ENCODE measurements at places on chromosomes 1 and 21. TPM values are rescaled to one million over a fixed set of nuclear protein-coding genes. Genes with fewer than 3 reads are reported as not detected.

DNA sequence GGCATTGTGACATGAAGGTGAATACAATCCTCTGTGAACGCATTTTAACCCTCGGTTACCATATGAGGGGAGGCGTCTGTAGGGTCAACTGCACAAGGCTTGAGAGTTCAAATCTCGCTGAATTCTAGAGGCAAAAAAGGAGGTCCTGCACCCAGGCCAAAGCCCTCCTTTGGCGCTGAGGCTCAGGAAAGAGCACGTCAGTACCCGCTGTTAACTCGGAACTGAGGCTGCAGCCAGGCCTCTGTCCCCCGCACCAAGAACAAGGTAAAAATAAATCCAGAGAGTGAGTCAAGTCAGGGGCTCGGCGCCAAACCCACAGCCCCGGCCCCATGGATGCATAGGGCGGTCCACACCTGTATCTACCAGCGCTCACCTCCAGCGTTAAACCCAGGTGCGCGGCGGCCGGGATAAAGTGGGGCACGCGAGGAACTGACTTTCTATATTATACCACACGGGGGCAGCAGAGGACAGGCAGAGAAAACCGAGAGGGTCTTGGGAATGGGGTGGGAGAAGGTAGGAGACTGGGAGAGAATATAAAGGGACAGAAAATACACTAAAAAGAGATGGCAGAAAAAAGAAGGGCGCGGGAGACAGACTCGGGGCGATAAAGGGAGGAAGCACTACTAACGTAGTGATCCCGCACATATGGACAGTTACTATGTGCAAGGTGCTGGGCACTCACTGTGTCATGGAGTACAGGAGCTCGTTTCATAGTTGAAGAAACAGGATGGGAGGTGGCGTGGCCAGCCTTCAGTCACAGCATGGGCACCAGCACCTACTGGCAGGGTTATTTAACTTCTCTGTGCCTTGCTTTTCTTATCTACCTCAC lies 54.9 kb downstream of the DMRTA2 start:
- no peak overlapping the region for H3K4me3 ChIP-seq
- H3K4me1 ChIP-seq, result no peaks in the 10 kb centered on the region
- peaks cover 61% of the 10 kb centered on the region for H3K27me3 ChIP-seq
- H3K27ac ChIP-seq, result no peak overlapping the region
- H3K36me3 ChIP-seq, result no peaks in the 10 kb centered on the region

DNA sequence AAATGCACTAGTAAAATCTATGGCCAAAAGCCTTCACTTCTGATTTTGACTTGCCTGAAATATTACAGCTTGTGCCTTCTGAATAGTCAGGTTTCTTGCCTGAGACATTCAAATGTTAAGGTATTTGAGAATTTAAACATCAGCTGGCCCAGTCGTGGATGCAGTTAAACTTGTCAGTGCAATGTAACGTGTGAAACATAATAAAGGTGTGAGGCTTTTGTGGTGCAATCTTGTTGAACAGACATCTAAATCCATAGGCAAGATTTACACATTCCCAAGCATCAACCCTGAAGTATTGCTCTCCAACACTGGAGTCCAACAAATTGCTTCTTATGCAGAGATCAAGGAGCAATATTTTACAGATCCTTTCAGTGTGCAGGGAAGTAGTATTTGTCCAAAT lies 4.4 kb downstream of the CCN1 start:
- peaks cover 56% of the 10 kb centered on the region for H3K4me1 ChIP-seq
- peak overlapping the region; percentile 1 for H3K4me3 ChIP-seq
- no peaks in the 10 kb centered on the region for H3K27me3 ChIP-seq
- DNase-seq, result no peak

GRCh38 chr1:7535934-7536878 lies 234.9 kb upstream of the VAMP3 start:
- no peak for DNase-seq
- no peaks in the 10 kb centered on the region for H3K27me3 ChIP-seq
- no peaks in the 10 kb centered on the region for H3K36me3 ChIP-seq
- peaks cover 38% of the 10 kb centered on the region for H3K4me1 ChIP-seq

DNA sequence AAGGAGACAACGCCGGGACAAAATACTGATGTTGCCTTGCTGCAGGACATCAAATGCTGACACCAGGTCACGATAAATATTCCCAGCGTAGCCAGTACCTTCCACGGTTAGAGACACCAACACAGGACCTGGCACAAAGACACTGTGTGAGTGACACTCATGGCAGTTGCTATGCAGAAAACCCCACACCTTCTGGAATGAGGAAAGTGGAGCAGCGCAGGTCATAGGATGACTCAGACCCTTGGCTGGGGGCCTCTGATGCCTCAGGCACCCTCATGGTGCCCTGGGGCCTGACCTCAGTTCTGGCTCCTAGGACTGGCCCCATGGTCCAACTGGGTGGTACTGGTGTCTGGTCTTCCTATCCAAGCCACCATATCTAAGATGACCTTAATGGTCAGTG lies 7.0 kb downstream of the DCST2 start:
- no peak for DNase-seq
- H3K27ac ChIP-seq, result no peak overlapping the region
- peaks cover 4% of the 10 kb centered on the region for H3K4me1 ChIP-seq
- H3K27me3 ChIP-seq, result no peaks in the 10 kb centered on the region
- no peaks in the 10 kb centered on the region for H3K36me3 ChIP-seq

GRCh38 chr1:30008998-30009657 lies 714.3 kb downstream of the MATN1 start:
- no peak for DNase-seq
- H3K27ac ChIP-seq, result no peak overlapping the region
- no peaks in the 10 kb centered on the region for H3K36me3 ChIP-seq

DNA sequence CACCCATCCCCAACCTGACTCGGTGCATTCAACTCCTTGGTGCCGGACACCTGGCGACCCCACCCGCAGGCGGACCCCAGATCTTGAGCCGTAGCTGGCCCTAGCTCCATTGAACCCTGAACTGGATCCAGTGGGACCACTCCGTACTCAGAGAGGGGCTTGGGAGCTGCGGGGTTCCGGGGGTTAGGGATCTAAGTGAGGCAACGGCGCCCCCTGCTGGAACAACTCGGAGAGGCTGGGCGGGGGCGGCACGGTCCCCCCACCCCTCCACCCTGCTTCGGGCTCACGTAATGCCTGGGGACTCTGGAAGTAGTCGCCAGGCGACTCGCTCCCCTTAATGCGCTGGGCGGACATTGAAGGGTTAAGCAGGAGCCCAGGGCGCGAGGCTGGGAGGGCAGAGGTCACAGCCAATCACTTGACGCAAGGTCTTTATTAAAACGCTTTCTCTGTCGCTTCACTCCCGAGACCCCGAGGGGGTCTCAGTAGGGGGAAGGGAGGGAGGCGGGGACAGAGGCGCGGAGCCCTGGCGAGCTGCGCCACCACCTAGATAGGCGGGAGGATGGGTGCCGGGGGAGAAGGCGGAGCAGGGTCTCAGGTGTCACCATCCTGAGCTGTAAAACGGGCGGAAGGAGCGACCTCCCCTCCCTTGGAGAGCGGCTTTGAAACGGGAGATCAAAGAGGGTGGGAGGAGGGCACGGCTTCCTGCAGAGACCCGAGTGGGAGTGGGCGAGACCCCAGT lies 704 bp upstream of the CRABP2 start:
- no peaks in the 10 kb centered on the region for H3K27me3 ChIP-seq
- peak overlapping the region; percentile 85 for H3K27ac ChIP-seq
- peaks cover 79% of the 10 kb centered on the region for H3K4me1 ChIP-seq
- DNase-seq, result no peak
- H3K4me3 ChIP-seq, result peak overlapping the region; percentile 81

- peaks cover 4% of the 10 kb centered on the region for H3K4me1 ChIP-seq
- DNase-seq, result no peak
- H3K27me3 ChIP-seq, result peaks cover 22% of the 10 kb centered on the region
- no peak overlapping the region for H3K27ac ChIP-seq
- H3K4me3 ChIP-seq, result no peak overlapping the region
These were observed 29.8 kb downstream of the FHAD1 start for GRCh38 chr1:15276691-15277446.

DNA sequence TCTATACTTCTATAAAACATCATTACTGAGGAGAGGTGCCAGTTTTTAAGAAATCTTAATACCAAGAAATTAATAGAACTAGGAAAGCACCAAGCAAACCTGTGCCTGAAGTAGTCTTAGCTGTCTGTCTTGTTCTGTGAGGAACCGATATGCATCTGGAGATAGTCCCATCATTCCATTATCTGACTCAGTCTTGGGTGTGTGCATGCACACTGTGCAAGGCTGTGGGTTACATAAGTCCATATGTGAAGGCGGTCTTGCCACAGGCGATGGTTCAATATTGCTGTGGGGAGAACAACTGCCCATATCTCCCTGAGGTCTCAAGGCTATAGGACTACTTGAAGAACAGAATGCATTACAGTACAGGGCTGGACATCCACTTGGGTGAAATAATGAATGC lies 33.8 kb downstream of the STIL start:
- no peak overlapping the region for H3K27ac ChIP-seq
- H3K4me1 ChIP-seq, result peaks cover 4% of the 10 kb centered on the region
- DNase-seq, result no peak
- H3K27me3 ChIP-seq, result no peaks in the 10 kb centered on the region
- H3K4me3 ChIP-seq, result no peak overlapping the region

- H3K4me1 ChIP-seq, result peaks cover 42% of the 10 kb centered on the region
- H3K36me3 ChIP-seq, result no peaks in the 10 kb centered on the region
- peak within 1 kb of the TSS; percentile 80 for H3K4me3 ChIP-seq
- peak within 1 kb of the TSS; percentile 95 for H3K27ac ChIP-seq
These were observed at the start of gene HNRNPR for GRCh38 chr1:23344111-23344986. HNRNPR (minus strand) TSS chr1:23344284; CDS start chr1:23341008, 3,276 bp downstream.

- no peak for DNase-seq
- peaks cover 11% of the 10 kb centered on the region for H3K36me3 ChIP-seq
- no peaks in the 10 kb centered on the region for H3K27me3 ChIP-seq
- peak overlapping the region; percentile 0 for H3K27ac ChIP-seq
- peak overlapping the region; percentile 99 for H3K4me3 ChIP-seq
- peaks cover 21% of the 10 kb centered on the region for H3K4me1 ChIP-seq
These were observed 5.6 kb downstream of the PPP1R15B start for GRCh38 chr1:204405988-204406387.

- no peak overlapping the region for H3K27ac ChIP-seq
- H3K36me3 ChIP-seq, result no peaks in the 10 kb centered on the region
- no peaks in the 10 kb centered on the region for H3K4me1 ChIP-seq
- no peaks in the 10 kb centered on the region for H3K27me3 ChIP-seq
- DNase-seq, result no peak
- no peak overlapping the region for H3K4me3 ChIP-seq
These were observed 337.3 kb downstream of the PRDM2 start for GRCh38 chr1:14037101-14037847.

GRCh38 chr1:218718206-218718605 lies 373.1 kb downstream of the TGFB2 start:
- H3K36me3 ChIP-seq, result no peaks in the 10 kb centered on the region
- no peak overlapping the region for H3K4me3 ChIP-seq
- peaks cover 26% of the 10 kb centered on the region for H3K4me1 ChIP-seq

DNA sequence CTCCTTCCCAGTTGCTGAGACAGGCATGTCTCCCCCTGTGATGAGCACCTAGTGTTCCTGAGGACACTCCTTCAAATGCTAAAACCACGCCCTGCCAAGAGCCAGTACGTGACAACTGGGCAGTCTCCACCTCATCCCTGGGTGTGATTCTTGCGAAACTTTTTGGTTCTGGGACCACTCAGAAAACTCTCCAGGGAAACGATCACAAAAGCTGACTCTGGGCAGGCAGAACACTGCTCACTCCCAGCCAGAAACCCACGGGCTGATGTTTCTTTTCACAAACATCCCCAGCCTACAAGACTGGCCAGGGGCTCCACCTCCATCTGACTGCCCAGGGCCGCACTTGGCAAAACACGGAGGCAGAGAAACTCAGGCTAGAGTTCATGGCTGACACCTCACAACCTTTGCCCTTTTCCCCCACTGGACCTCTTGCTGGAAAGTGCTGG lies 24.4 kb downstream of the DHRS3 start:
- no peaks in the 10 kb centered on the region for H3K27me3 ChIP-seq
- H3K4me1 ChIP-seq, result peaks cover 35% of the 10 kb centered on the region
- H3K36me3 ChIP-seq, result peaks cover 3% of the 10 kb centered on the region
- peak overlapping the region; percentile 60 for H3K27ac ChIP-seq
- H3K4me3 ChIP-seq, result no peak overlapping the region

DNA sequence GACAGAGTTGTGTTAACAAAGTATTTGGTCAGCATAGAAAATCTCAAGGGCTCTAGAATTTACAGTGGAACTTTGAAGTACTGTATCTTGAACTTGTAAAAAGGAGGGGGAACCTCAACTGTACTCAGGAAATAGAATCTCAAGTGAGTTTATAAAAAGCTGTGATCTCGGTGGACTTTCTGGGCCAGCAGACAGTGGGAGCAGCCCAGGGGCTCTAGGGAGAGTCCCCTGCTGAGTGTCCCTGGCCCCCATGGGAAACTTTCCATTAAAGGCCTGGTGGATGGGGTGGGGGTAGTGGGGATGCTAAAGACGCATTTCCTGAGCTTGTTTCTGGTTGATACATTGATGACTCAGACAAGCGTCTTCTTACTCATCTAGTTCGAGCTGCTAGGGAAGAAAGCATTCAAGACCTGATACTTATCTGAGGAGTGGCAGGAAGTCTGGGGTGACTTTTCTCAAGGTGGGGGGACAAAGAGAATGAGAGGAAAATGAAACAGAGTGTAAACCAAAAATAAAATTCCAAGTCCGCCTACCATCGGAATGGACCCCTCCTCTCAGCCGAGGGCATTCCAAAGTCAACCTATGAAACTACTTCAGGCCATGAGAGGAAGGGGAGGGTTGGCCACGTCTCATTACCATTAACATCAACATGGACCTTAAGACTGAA lies 65.5 kb downstream of the NID1 start:
- peak overlapping the region; percentile 75 for H3K27ac ChIP-seq
- no peak for DNase-seq
- H3K4me3 ChIP-seq, result no peak overlapping the region
- peaks cover 2% of the 10 kb centered on the region for H3K36me3 ChIP-seq
- H3K4me1 ChIP-seq, result peaks cover 19% of the 10 kb centered on the region

- H3K36me3 ChIP-seq, result no peaks in the 10 kb centered on the region
- no peak overlapping the region for H3K4me3 ChIP-seq
- DNase-seq, result no peak
- peak overlapping the region; percentile 58 for H3K27ac ChIP-seq
These were observed 178.1 kb upstream of the RUNX1 start for GRCh38 chr21:35226968-35227744.

DNA sequence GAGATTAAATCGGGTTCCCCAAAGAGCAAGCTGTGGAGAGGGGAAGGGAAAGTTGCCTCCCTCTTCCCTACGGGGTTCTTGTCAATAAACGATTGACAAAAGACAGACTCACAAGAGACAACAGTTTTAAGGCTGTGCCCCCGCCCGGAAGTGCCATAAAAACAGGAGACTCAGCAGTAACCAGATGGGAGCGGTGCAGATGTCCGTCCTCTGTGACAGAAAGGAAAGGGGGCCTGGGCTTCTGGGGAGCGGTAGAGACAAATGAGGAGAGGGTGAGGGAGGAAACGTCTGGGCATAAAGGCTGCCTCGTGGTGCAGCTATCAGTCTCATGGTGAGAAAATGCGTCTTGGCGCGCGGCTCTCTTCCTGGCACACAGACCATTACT lies 5.9 kb downstream of the TP73 start:
- DNase-seq, result peak; percentile 48
- H3K27ac ChIP-seq, result no peak overlapping the region
- no peak overlapping the region for H3K4me3 ChIP-seq
- no peaks in the 10 kb centered on the region for H3K4me1 ChIP-seq
- H3K27me3 ChIP-seq, result peaks cover 47% of the 10 kb centered on the region

GRCh38 chr1:112527266-112528010 lies 18.7 kb downstream of the WNT2B start:
- peaks cover 6% of the 10 kb centered on the region for H3K36me3 ChIP-seq
- DNase-seq, result no peak
- H3K4me3 ChIP-seq, result no peak overlapping the region
- H3K4me1 ChIP-seq, result peaks cover 80% of the 10 kb centered on the region

GRCh38 chr1:113303267-113303666 lies 87.0 kb upstream of the MAGI3 start:
- no peak overlapping the region for H3K4me3 ChIP-seq
- peaks cover 19% of the 10 kb centered on the region for H3K27me3 ChIP-seq
- H3K36me3 ChIP-seq, result no peaks in the 10 kb centered on the region
- DNase-seq, result no peak

IL24 gene
- not detected for total RNA-seq

IGSF21 gene
- not detected for total RNA-seq

CLDN17 gene
- not detected for total RNA-seq

WNT3A gene
- total RNA-seq, result not detected

PGBD2 gene
- total RNA-seq, result 6.0 TPM

CTNNBIP1 gene
- 26.2 TPM for total RNA-seq
